ENCODE measurements at places on chromosomes 16 and 17. TPM values are rescaled to one million over a fixed set of nuclear protein-coding genes. Genes with fewer than 3 reads are reported as not detected.

SEPTIN12 gene
- not detected for total RNA-seq

GRCh38 chr17:32882029-32882428 lies 5.1 kb upstream of the MYO1D start:
- DNase-seq: no peak

- DNase-seq: no peak
These were observed 8.5 kb downstream of the TIMM22 start for GRCh38 chr17:1005361-1005946.

DNA sequence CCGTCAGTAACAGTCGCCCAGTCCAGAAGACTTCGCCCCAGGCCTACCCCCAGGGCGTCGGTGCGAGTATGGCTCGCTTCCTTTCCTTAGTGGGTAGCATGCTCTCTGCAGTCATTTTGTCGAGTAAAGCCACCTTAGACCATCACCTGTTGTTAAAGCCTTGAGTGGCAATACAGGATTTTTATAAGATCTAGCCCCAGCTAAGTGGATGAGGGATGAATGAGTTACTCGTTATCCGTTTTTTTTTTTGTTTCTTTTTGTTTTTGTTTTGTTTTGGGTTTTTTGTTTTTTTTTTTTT lies 322 bp upstream of the KLHL11 start:
- no peak for DNase-seq
